ENCODE measurements at places on chromosomes 12 and 14. TPM values are rescaled to one million over a fixed set of nuclear protein-coding genes. Genes with fewer than 3 reads are reported as not detected.

TPPP2 gene
- not detected for polyA plus RNA-seq

ARID4A gene
- 9.4 TPM for polyA plus RNA-seq

AQP2 gene
- not detected for polyA plus RNA-seq

ISCU gene
- polyA plus RNA-seq = 173 TPM

TEX52 gene
- not detected for polyA plus RNA-seq

CALCOCO1 gene
- 163 TPM for polyA plus RNA-seq

AKAP3 gene
- polyA plus RNA-seq = 1.2 TPM

SLC38A4 gene
- polyA plus RNA-seq = not detected

- no peak overlapping the region for H3K4me3 ChIP-seq
- H3K27ac ChIP-seq = no peak overlapping the region
- no peak for DNase-seq
- no peaks in the 10 kb centered on the region for H3K27me3 ChIP-seq
- no peaks in the 10 kb centered on the region for H3K36me3 ChIP-seq
- H3K4me1 ChIP-seq = peaks cover 34% of the 10 kb centered on the region
Measured at GRCh38 chr14:95741038-95741490, 27.1 kb upstream of the TCL1A start.

- H3K4me1 ChIP-seq = no peaks in the 10 kb centered on the region
- no peak for DNase-seq
- no peak overlapping the region for H3K27ac ChIP-seq
- H3K36me3 ChIP-seq = no peaks in the 10 kb centered on the region
Measured at GRCh38 chr12:85385406-85385805, 105.4 kb downstream of the ALX1 start.

- H3K4me3 ChIP-seq = no peak overlapping the region
- peaks cover 23% of the 10 kb centered on the region for H3K4me1 ChIP-seq
- H3K27ac ChIP-seq = no peak overlapping the region
- no peak for DNase-seq
- peaks cover 42% of the 10 kb centered on the region for H3K36me3 ChIP-seq
- no peaks in the 10 kb centered on the region for H3K27me3 ChIP-seq
Measured at GRCh38 chr14:74896400-74896799, 14.7 kb downstream of the DLST start.

DNA sequence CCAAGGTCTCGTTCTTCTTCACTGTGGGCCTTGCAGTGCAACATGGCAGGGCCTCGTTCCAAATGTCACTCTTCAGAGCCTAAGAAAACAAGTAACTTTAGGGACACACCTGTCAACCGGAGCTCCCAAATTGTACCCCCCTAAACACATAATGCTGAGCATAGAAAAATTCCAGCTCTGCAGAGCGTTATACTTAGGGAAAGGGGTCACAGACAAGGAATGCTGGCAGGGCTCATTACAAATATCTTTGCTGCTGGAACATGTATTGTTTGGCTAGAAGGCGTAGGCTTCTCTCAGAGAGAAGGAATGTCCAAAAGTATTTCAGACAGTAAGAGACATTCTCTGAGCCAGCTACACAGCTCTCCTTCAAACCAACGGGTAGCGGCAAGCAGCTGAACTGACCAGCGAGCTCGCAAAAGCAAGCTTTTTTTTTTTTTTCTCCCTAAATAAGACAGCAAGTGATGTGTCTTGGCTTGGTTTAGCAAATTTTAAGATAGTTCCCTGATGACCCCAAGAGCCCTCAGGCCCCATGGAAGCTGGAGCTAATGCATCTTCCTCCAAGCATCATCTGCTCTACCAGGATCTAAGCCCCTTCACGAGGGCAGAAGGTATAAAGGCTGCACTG is 24.5 kb downstream of the SSH1 start:
- no peaks in the 10 kb centered on the region for H3K27me3 ChIP-seq
- H3K4me1 ChIP-seq = no peaks in the 10 kb centered on the region
- no peak for DNase-seq
- H3K36me3 ChIP-seq = no peaks in the 10 kb centered on the region
- no peak overlapping the region for H3K4me3 ChIP-seq

GRCh38 chr14:54253195-54253947 is 143.4 kb upstream of the CDKN3 start:
- no peaks in the 10 kb centered on the region for H3K36me3 ChIP-seq
- no peak overlapping the region for H3K27ac ChIP-seq
- no peaks in the 10 kb centered on the region for H3K4me1 ChIP-seq
- H3K27me3 ChIP-seq = peaks cover 10% of the 10 kb centered on the region
- DNase-seq = no peak

GRCh38 chr14:52879958-52880357 is 70.9 kb downstream of the FERMT2 start:
- H3K36me3 ChIP-seq = no peaks in the 10 kb centered on the region
- H3K27me3 ChIP-seq = no peaks in the 10 kb centered on the region
- DNase-seq = no peak
- H3K4me3 ChIP-seq = no peak overlapping the region

- H3K27me3 ChIP-seq = peaks cover 22% of the 10 kb centered on the region
- peaks cover 23% of the 10 kb centered on the region for H3K4me1 ChIP-seq
- peak within 1 kb of the TSS; percentile 18 for H3K4me3 ChIP-seq
- no peaks in the 10 kb centered on the region for H3K36me3 ChIP-seq
- peak; percentile 33 for DNase-seq
Measured at GRCh38 chr14:70188659-70189455, at the start of gene SLC8A3. SLC8A3 (minus strand) TSS chr14:70188951; CDS start chr14:70168422, 20,529 bp downstream.

GRCh38 chr12:43655586-43655985 is 103.0 kb downstream of the PUS7L start:
- H3K4me1 ChIP-seq = no peaks in the 10 kb centered on the region
- H3K4me3 ChIP-seq = no peak overlapping the region
- H3K27ac ChIP-seq = no peak overlapping the region
- H3K27me3 ChIP-seq = no peaks in the 10 kb centered on the region

- DNase-seq = no peak
- H3K4me3 ChIP-seq = no peak overlapping the region
- peaks cover 12% of the 10 kb centered on the region for H3K4me1 ChIP-seq
- no peaks in the 10 kb centered on the region for H3K36me3 ChIP-seq
Measured at GRCh38 chr12:65121956-65122469, 908 bp upstream of the WIF1 start.

DNA sequence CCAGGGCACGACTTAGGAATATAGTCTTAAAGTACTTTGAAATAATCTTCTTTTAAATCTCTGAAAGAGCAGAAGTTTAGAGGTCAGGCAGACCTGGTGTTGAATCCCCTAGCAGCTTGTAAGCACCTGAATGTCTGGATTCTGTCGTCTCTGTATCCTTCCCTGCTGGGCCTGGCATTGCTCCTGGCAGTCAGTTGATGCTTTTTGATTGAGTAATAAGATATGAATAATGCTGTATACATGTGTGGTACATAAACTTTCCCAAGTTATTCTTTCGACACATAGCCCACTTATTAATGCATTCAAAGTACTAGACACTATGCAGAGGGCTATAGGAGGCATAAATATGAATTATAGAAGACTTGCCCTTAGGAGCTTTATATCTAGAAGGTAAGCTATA is 31.4 kb downstream of the EVL start:
- no peaks in the 10 kb centered on the region for H3K4me1 ChIP-seq
- no peak overlapping the region for H3K27ac ChIP-seq
- H3K36me3 ChIP-seq = peaks cover 90% of the 10 kb centered on the region
- no peak for DNase-seq
- H3K27me3 ChIP-seq = no peaks in the 10 kb centered on the region

DNA sequence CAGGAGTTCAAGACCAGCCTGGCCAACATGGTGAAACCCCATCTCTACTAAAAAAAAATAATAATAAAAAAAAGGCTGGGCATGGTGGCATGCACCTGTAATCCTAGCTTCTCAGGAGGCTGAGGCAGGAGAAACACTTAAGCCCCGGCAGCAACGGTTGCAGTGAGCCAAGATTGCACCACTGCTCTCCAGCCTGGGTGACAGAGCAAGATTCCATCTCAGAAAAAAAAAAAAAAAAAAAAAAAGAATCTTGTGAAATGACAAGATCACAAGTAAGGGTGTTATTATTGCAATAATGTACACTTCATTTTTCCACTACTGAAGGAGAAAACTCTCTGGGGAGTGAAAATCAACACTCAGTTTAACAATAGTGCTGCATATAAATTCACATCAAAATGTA is 8.8 kb upstream of the PTGR2 start:
- no peaks in the 10 kb centered on the region for H3K4me1 ChIP-seq
- DNase-seq = no peak
- no peak overlapping the region for H3K4me3 ChIP-seq

GRCh38 chr12:124480469-124481256 is 86.7 kb downstream of the NCOR2 start:
- peak; percentile 50 for DNase-seq
- no peak overlapping the region for H3K4me3 ChIP-seq
- peaks cover 63% of the 10 kb centered on the region for H3K4me1 ChIP-seq
- peaks cover 36% of the 10 kb centered on the region for H3K36me3 ChIP-seq

DNA sequence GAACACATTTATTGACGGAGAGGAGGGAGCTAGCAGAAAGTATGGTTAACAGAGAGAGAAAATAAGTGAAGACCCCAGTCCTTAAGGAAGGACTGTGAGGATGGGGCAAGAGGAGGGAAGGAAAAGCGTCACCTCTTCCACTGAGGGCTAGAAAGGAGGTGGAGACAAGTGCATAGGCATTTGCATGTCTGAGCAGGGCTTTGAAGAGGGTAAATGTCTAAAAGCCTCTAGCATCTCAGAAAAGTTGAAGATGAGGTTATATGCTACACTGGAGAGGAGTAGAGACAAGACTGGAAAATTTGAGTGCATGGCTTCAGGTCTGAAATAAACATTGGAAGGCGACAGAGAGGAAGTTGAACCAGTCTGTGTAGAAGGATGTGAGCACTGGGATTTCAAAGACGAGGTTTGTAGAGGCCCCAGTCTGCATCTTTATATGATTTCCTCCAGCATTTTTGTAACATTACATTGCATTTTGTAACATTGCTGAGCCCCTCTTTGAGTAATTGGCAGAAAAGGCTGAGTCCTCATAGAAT is 98.5 kb upstream of the IFNG-AS1 start:
- no peaks in the 10 kb centered on the region for H3K4me1 ChIP-seq
- no peaks in the 10 kb centered on the region for H3K36me3 ChIP-seq
- no peak overlapping the region for H3K27ac ChIP-seq
